ENCODE measurements at places on chromosomes 16 and 17.

GRCh38 chr17:55735731-55736405 is 13.2 kb upstream of the TMEM100 start:
- DNase-seq = no peak

DNA sequence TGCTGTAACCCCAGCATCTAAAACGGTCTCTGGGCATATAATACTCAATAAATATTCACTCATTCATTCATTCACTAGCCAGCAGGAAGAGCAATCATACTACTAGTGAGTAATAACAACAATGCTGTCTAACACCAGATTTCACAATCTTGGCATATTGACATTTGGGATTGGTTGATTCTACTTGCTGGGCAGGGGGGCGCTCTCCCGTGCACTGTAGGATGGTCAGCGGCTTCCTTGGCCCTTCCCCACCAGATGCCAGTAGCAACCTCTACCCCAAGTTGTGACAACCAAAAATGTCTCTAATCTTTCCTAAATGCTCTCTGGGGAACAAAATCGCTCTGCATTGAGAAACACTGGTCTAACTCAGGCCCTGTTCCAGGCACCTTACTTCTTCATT is 20.7 kb downstream of the WFDC1 start:
- DNase-seq = no peak

- no peak for DNase-seq
Observed at GRCh38 chr16:72189865-72190371, 18.0 kb upstream of the PMFBP1 start.

DNA sequence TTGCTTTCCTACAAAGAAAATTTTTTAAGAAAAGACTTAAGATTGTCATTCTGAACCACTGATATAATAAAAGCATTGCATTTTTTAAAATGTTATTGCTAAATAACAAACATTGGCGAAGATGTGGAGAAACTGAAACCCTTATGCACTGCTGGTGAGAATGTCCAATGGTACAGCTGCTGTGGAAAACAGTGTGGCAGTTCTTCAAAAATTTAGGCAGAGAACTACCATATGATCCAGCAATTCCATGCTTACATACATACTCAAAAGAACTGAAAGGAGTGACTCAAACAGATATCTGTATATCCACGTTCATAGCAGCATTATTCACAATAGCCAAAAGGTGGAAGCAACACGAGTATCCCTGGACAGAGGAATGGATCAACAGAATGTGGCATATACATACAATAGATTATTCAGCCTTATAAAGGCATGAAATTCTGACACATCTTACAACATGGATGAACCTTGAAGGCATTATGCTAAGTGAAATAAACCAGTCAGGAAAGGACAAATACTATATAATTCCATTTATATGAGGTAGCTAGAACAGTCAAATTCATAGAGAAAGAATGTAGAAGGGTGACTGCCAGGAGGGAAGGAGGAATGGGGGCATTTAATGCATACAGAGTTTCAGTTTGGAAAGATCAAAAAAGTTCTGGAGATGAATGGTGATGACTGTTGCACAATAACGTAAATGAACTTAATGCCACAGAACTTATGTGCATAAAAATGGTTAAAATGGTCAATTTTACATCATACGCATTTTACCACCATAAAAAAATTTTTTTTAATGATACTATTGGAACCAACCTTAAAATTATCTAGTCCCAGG is 92.1 kb downstream of the CACNG1 start:
- no peak for DNase-seq

- no peak for DNase-seq
Observed at GRCh38 chr16:5066511-5066910, 755 bp upstream of the C16orf89 start.

GRCh38 chr17:57606111-57606875 is 138.8 kb downstream of the CCDC182 start:
- no peak for DNase-seq

- DNase-seq = no peak
Observed at GRCh38 chr17:32673964-32674363, 187.2 kb downstream of the CDK5R1 start.

DNA sequence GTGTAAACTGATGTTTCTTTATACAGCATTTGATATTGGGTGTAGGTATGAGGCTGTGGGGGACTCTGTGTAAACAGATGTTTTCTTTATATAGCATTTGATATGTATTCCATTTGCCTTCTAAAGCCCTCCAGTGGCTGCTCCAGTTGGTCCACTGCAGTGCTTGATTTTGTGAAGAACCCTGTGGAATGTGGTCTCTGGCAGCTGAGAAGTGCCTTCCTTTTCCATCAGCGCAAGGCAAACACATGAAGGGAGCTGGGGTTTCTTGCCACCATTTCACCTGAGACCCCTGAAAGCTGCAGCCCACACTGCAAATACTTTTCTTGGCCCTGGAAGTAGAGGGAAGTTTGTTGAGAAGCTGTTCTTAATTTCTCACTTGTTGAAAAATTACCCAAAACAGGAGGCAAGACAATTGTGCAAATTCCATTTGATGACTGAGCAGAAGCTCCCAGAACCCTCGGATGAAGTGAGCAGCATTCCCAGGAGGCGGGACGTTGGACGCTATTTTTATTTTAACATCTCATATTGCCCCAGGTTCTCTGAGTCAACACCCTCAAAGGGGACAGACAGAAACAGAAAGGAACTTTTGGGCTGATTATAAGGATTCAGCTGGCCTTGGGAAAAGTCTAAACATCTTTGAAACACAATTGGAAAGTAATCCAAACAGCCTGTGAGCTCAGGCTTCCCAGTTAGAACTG is 158.5 kb upstream of the RPH3AL start:
- DNase-seq = no peak

DNA sequence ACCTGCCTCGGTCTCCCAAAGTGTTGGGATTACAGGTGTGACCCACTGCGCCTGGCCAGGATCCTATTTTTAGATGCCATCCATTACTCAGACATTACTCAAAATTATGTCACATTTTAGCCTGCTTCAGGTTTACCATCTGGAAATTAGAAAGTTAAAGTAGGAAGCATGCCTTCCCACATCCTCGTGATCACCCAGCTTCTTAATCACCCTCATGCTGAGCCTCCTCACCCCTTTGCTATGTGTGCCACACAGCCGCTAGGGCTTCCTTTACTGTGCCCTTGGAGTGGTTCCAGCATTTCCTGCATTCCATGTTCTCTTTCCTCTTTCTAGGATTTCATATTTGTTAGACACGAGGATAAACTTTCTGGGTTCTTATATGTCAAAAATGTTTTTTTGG is 9.3 kb downstream of the ADORA2B start:
- no peak for DNase-seq

Measured in activated CD8-positive, alpha-beta memory T cell treated with anti-CD3 and anti-CD28 coated beads for 1 hour (primary cell).